ENCODE measurements at places on chromosomes 6 and 20. TPM values are rescaled to one million over a fixed set of nuclear protein-coding genes. Genes with fewer than 3 reads are reported as not detected.

GRCh38 chr6:39812496-39812852, 20.3 kb downstream of the DAAM2 start:
- DNase-seq: no peak
- peak overlapping the region; percentile 43 for H3K27ac ChIP-seq
- no peaks in the 10 kb centered on the region for H3K36me3 ChIP-seq
- H3K27me3 ChIP-seq: no peaks in the 10 kb centered on the region
- peaks cover 18% of the 10 kb centered on the region for H3K4me1 ChIP-seq

- DNase-seq: peak; percentile 51
- peaks cover 9% of the 10 kb centered on the region for H3K4me1 ChIP-seq
- H3K4me3 ChIP-seq: no peak overlapping the region
- H3K27me3 ChIP-seq: no peaks in the 10 kb centered on the region
- peak overlapping the region; percentile 59 for H3K27ac ChIP-seq
- H3K36me3 ChIP-seq: no peaks in the 10 kb centered on the region
These were observed 4.1 kb upstream of the PHACTR2 start for GRCh38 chr6:143673669-143674068.

Gene TRIM15
- not detected for total RNA-seq

Gene IRF4
- total RNA-seq: 10.5 TPM

DNA sequence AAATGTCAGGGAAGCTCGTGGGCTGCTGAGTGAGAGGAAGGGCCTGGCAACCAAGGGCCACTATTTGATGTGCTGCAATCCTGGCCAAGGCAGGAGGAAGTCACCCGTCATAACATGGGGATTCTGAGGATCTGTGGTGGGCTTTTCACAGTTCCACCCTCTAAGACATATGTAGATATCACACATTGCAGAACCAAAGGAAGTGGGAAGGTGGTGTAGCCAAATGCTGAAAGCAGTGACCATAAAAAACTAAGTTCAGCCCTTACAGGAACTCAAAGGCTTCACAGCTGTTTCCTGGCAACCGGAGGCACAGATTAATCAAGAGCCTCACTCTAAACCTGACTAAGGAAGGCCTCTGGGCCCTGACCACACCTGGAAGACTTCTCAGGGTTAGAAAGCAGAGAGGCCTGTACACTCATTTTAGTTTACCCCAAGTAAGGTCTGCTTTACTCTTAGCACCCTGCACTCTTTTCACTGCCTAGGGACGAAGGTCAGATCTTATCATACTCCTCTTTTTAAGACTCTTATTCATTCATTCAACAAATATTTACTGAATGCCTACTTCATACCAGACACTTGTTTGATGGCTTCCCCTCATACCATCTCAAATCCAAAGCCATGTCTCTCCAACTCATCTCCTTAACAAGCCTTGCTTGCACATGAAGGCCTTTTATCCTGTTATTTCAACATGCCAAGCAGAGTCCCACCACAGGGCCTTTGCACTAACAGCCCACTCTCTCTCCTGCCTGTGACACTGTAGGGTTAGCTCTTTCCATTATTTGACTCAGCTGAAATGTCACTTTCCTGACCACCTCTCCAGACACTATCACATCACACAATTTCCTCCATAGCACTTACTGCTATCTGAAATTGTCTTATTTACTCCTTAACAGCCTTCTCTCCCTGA, 2.6 kb downstream of the UBE2V1 start:
- H3K4me1 ChIP-seq: peaks cover 70% of the 10 kb centered on the region
- DNase-seq: no peak

DNA sequence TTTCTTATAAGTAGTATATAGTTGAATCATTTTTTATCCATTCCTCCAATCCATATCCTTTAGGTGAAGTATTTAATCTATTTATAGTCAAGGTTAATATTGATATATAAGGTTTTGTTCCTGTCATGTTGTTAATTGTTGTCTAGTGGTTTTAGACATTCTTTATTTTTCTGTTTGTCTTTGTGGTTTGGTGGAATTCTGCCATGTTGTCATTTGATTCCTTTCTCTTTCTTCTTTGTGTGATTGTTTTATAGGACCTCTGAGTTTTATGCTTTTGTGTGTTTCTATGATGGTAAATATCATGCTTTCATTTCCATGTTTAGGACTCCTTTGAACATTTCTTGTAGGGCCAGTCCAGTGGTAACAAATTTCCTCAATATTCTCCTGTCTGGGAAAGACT, 450.3 kb upstream of the BTBD3 start:
- no peaks in the 10 kb centered on the region for H3K27me3 ChIP-seq
- no peak overlapping the region for H3K4me3 ChIP-seq
- no peak for DNase-seq
- no peaks in the 10 kb centered on the region for H3K4me1 ChIP-seq
- no peaks in the 10 kb centered on the region for H3K36me3 ChIP-seq
